COR-L47 (cell line): ENCODE measurements at places on chromosomes 7 and 10.

DNA sequence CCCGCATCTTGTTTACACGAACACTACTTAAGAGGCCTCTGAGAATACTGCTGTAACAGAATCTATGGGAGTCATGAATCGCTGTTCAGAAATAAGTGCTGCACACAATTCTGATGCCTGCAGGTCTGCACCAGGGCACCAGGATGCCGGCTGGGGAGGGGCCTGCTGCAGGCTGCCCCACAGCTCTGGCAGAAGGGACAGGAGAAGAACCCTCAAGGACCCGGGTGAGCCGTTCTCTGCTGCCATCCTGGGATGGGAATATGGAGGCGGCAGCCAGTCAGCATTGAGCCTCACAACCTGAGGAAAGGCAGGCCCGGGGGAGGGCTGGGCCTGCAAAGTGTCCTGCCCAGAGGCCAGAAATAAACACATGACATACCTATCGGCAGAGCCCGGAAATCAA, 11.2 kb downstream of the TUBGCP2 start:
- no peak for DNase-seq

DNA sequence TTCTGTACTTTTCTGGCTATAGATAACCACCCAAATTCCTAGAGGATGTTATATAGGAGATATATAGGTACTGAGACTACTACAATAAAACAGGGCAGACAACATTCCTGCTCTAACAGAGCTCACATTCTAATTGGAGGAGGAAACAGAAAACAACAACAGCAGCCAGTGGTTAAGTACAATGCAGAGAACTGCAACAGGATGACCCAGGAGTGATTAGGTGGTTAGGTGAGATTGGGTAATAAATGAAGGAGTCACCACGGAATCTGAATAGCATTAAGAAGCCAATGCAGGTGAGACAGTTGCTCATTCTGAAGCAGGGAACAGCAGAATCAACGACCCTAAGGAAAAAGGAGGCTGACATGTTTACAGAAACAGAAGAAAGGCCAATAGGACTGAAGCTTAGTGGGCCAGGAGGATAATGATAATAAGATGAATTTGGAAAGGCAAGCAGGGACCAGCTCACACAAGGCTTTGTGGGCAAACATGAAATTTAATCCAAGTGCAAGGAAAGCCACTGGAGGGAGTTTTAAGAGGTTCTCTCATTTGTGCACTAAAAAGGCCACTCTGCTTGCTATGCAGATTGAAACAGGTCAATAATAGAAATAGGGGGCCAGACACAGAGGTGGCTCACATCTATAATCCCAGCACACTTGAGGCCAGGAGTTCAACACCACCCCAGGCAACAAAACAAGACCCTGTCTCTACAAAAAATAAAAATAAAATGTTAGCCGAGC, 16.9 kb upstream of the REEP3 start:
- DNase-seq: no peak

- DNase-seq: no peak
These were observed 244.6 kb upstream of the GRB10 start for GRCh38 chr7:51027106-51027934.

- DNase-seq: no peak
These were observed 132.2 kb upstream of the CAV2 start for GRCh38 chr7:116367171-116367813.

GRCh38 chr10:88117869-88118632, 254.6 kb downstream of the PTEN start:
- DNase-seq: no peak
